ENCODE measurements at places on chromosomes 6 and 20. TPM values are rescaled to one million over a fixed set of nuclear protein-coding genes. Genes with fewer than 3 reads are reported as not detected.

Gene MDFI
- total RNA-seq: 0.82 TPM

- DNase-seq: no peak
Measured at GRCh38 chr6:12069891-12070529, 57.9 kb downstream of the HIVEP1 start.

Gene FARS2
- 18.9 TPM for total RNA-seq

Gene FAM162B
- total RNA-seq: not detected

GRCh38 chr6:14074476-14075094, 43.0 kb upstream of the CD83 start:
- no peak for DNase-seq

GRCh38 chr6:129455126-129455769, 254.7 kb downstream of the ARHGAP18 start:
- no peak for DNase-seq

DNA sequence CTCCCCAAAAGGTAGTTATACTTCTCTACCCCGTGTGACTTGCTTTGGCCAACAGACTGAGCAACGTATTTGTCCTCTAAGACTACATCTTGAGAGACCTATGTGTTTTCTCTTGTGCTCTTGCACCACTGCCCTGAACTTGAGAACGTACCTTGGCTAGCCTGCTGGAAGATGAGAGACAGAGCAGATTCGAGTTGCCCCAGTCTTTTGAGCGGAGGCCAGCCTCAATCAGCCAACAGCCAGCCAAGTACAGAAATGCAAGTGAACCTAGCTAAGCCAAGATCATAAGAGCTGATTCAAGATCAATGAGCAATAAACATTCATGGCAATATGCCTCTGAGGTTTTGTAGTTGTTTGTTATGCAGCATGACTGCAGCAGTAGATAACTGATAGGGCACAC, 98.4 kb downstream of the PAK5 start:
- no peak for DNase-seq

DNA sequence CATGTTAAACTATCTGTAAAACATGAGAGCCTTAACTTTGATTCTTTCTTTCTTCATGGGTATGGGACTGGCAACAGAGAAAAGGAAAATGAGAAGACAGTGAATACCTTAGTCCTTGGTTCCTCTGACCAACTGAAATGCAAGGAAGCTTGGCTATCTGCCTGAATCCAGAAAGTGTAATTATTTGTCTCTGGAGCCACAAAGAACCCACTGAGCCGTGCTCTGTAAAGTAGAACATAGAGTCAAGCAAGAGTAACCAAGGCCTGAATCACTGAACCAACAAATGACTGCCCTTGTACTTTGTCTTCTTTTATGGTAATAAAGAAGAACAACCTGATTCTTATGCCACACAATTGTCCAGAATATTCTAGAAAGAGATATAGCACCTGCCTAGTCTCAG, 27.6 kb downstream of the PKHD1 start:
- DNase-seq: no peak

GRCh38 chr6:137823826-137824555, 43.1 kb upstream of the TNFAIP3 start:
- DNase-seq: no peak

Gene HLA-DMB
- 124 TPM for total RNA-seq

Gene TTK
- total RNA-seq: 3.7 TPM

GRCh38 chr6:166675736-166676135, 48.7 kb upstream of the RPS6KA2 start:
- no peak for DNase-seq

- DNase-seq: no peak
Measured at GRCh38 chr6:24374612-24375011, 16.8 kb upstream of the DCDC2 start.

- no peak for DNase-seq
Measured at GRCh38 chr6:152749336-152749735, 1.3 kb upstream of the VIP start.

- no peak for DNase-seq
Measured at GRCh38 chr20:1414982-1415381, 22.1 kb upstream of the FKBP1A start.

GRCh38 chr6:20954315-20954714, 420.1 kb downstream of the CDKAL1 start:
- no peak for DNase-seq

Gene MUC21
- not detected for total RNA-seq

Gene CNBD2
- 5.4 TPM for total RNA-seq

Gene DNAH8
- total RNA-seq: 6.8 TPM

- DNase-seq: no peak
Measured at GRCh38 chr6:132205946-132206345, 195.3 kb downstream of the MOXD1 start.

GRCh38 chr6:149933036-149933435, 8.8 kb upstream of the ULBP2 start:
- no peak for DNase-seq

GRCh38 chr6:24968783-24969182, 33.0 kb upstream of the RIPOR2 start:
- no peak for DNase-seq

DNA sequence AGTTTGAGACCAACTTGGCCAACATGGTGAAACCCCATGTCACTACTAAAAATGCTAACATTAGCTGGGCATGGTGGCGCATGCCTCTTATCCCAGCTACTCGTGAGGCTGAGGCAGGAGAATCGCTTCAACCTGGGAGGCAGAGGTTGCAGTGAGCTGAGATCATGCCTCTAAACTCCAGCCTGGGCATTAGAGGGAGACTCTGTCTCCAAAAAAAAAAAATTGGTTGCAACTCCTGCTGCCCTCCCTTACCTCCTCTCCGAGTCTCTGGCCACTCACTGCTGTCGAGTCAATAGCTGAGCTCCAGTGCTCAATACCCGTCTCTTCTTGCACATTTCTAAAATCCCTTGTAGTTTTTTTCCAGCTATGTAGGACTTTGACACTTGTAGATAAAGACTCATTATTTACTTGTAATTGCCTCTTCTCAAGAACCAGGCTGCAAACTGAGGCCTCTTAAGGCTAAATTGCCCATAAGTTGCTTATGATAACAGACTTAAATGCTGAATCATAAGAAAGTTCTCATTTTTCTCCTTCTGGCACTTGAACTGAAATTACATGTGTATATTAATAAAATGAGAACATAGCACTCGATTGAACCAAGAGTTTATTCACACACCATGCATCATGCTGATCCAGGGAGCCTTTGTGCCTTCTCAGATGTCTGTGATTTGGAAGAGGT, 13.8 kb downstream of the HECA start:
- DNase-seq: no peak

- no peak for DNase-seq
Measured at GRCh38 chr6:149761438-149761837, 11.9 kb downstream of the PCMT1 start.

Gene LY6G6F
- total RNA-seq: 1.8 TPM

GRCh38 chr20:57770852-57771720, 61.3 kb upstream of the PMEPA1 start:
- no peak for DNase-seq

Gene CAP2
- total RNA-seq: 1.6 TPM

Gene RNF144B
- 48.0 TPM for total RNA-seq

Gene CUTA
- 149 TPM for total RNA-seq

Gene ELOVL4
- 0.19 TPM for total RNA-seq

Gene NNAT
- not detected for total RNA-seq

Gene LRRN4
- not detected for total RNA-seq

GRCh38 chr6:16999491-17000436, 102.1 kb upstream of the STMND1 start:
- DNase-seq: no peak

GRCh38 chr20:15913391-15914025, 659.7 kb downstream of the KIF16B start:
- DNase-seq: no peak

- peak; percentile 89 for DNase-seq
Measured at GRCh38 chr6:138107078-138107751, at the start of gene PERP. Gene PERP, minus strand, starts transcription at chr6:138107419. Its CDS starts 79 bp downstream, at chr6:138107340.

Gene SLC4A11
- 0.67 TPM for total RNA-seq

DNA sequence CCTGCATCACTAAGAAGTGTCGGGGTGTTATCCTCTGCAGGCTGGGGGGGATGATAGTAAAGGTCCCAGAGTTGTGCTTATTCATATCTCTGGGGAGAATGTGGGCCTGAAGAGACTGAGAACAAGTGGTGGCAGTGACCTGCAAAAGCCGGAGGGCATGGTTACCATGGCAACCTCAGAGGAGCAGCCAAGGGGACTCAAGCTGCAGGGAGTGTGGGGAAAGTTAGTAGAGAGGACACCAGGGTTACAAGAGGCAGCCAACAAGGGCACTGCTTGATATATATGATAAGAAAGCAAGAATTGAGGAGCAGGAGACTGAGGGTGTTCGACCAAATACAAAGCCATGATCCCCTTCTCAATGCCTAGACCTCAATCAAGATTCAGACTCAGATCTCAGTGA, 46.1 kb downstream of the HLA-F start:
- no peak for DNase-seq

DNA sequence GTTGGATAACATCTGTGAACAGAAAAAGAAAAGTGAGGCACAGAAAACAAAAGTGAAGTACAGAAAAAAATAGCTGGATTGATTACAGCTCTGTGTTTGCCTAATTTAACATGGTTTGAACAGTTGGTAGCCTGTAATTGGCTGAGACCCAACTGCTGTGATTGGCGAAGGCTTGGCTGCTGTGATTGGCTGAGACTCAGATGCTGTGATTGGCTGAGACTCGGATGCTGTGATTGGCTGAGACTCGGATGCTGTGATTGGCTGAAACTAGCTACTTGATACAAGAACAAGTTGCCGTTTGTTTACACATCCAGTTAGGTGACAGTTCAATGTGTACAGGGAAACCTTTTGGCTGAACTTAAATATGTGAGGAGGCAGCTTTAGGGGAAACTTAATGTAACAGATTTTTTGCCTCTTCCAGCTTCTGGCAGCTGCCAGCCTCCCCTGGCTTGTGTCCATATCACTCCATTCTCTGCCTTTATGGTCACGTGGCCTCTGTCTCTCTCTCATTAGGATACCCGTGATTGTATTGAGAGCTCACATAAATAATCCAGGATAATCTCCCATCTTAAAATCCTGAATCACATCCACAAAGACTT, 223.4 kb upstream of the FOXA2 start:
- DNase-seq: no peak

DNA sequence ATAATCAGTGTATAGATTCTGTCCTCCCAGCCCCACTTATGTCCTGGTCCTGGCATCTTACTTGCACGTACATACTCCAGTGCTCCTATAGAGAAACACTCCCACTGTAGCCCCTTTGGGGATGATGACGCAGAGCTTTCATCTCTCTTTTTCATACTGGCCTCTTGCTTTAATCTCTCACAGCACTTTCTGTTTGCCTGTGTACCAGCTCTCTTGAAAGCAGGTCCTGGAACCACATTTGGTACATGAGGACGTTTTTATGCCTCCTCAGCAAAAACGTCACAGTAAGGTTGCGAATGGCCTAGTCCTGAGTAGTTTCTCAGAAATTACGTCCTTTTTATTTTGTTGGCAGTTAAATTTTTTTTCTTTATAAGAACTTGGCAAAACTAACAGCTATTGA, 10.8 kb downstream of the L3MBTL3 start:
- DNase-seq: no peak

- no peak for DNase-seq
Measured at GRCh38 chr6:15977050-15977449, 151.8 kb upstream of the MYLIP start.

DNA sequence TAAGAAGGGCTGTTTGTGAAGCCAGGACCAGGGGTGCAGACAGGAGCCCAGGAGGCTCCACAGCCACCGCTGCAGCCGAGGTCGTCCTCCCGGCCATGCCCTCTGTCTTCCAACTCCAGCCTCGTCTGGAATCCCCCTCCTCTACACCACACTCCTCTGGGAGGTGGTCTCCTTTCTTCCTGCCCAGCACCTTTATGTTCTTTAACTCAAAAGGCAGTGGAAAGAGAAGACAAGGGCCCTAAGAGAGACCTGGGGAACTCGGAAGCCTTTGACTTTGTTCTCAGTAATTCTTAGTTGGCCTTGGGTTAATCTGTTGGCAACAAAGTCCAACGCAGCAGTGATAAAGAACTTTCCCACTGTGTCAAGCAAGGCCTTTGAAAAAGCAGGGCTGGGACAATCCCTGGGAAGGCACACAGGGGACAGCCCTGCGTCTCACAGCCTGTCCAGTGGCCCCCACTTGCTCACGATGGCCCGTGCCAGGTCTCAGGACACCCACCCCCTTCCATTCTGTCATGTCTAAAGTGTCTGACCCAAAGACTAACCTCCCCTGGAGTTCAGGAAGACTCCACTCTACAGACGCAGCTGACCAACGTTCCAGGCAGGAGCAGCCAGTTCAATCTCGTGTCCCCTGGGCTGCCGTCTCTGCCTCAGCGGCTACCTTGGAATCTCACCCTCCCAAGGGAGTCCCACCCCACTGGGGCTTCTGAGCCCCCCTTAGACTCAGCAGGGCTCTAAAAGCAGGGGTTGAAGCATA, 42.8 kb upstream of the FAM50B start:
- DNase-seq: no peak

- no peak for DNase-seq
Measured at GRCh38 chr20:8115436-8115835, 16.6 kb upstream of the PLCB1 start.

DNA sequence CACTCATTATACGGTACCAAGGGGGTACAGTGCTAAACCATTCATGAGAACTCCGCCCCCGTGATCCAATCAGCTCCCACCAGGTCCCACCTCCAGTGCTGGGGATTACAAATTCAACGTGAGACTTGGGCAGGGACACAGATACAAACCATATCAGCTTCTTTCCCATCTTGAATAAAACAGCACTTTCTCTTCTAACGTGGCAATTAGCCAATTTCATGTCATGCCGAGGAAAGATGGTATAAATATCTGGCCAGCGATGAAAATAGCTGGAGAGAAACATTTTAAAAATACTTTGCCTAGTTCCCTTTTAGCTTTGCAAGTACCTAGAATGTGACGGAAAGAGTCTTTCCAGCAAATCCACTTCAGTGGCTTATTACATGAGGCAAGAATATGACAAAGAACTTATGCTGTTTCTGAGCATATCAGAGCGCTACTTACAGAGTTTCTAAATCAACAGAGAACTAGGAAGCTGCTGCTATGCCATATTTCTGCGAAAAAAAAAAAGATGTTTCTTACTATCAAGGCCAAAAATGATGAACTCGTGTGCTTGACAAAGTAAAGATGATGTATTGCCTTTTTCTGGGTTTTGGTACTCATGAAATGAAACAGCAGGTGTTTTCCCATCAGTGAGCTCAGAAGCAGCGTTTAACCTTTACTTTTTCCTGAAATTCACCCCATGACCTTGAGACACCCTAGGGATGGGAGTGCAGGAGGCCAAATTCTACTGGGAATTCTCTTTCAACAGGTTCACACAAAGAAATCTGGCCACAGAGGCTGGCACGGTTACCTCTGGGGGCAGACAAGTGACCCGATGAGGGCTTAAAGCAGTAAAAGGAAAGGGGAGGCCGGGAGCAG, 37.9 kb downstream of the AGPAT4 start:
- DNase-seq: no peak

Gene SRSF3
- 93.8 TPM for total RNA-seq

Gene MLIP
- not detected for total RNA-seq

Gene SEL1L2
- total RNA-seq: not detected

Gene STX16
- 70.6 TPM for total RNA-seq

DNA sequence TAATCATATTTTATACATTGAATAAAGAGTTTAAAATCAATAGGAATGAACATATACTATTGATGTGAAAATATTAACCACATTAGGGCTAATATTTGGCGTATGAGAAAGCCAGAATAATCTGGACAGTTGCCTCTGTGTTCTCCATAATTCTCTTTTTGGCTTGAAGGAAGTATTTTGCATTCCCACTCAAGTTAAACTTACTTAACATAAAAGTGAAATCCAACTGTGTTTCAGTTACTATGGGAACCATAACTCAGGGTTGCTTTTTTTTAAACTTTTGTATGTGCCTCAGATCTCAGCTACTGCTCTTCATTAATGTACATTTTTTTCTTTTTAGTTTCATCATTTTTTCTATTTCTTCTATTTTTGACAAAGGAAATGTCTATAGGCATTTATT, 479.8 kb downstream of the NKAIN2 start:
- DNase-seq: no peak

Gene STMND1
- total RNA-seq: not detected

Gene HTR1E
- not detected for total RNA-seq

Data from spleen (tissue), 13 donors.